Activated CD4-positive, alpha-beta T cell treated with anti-CD3 and anti-CD28 coated beads, Interleukin-2, amount 10 ng/mL, durations not matched to agents 7 days and 5 days (primary cell): ENCODE measurements at places on chromosomes 5 and 9.

DNA sequence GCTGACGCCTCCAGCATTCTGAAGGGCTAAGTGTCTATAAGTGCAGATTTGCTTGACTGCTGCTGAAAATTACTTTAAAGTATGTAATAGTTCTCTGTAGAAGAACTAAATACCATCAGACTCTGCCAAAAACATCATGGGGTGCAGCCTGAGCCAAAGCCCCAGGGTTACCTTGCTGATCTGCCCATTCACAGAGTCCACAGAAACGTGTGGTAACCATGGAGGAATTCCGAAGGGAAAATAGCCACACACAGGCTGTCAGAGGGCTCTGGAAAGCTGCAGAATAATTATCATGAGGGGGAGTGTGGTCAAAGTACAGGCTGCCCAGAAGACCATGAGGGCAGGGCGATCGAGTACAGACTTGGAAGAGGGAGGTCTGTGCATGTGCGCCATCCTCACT lies 36.4 kb downstream of the RETREG1 start:
- DNase-seq, result no peak

DNA sequence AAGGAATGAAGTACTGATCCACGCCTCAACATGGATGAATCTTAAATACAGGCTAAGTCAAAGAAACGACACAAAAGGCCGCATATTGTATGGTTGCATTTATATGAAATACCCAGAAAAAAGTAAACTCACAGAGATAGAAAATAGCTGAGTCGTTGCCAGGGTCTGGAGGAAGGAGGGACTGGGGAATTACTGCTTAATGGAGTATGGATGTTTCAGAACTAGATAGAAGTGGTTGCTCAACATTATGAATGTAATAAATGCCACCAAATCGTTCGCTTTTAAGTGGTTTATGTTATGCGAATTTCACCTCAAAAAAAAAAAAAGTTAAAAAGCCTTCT lies 784 bp upstream of the MSANTD3 start:
- no peak for DNase-seq

GRCh38 chr9:38107811-38108304 lies 38.8 kb upstream of the SHB start:
- DNase-seq, result no peak

- DNase-seq, result no peak
Observed at GRCh38 chr5:87746891-87747377, 334.2 kb upstream of the CCNH start.

DNA sequence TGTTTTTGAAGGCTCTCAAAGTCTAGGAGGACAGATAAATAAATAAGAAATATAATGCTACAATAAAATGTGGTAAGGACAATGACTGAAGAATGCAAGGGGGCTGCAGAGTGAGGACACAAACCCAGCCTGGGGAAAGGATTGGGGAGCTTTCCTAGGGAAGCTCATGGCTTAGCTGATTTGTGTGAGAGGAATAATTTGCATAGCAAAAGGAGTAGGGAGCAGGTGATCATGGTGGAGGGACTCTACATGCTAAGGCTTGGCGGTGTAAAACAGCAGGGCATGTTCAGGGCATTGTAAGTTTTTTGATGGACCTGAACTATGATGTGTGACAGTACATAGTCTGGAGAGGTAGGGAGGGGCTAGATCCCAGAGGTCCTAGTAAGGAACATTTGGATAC lies 49.5 kb upstream of the CLINT1 start:
- DNase-seq, result no peak

GRCh38 chr5:59745415-59745863 lies 148.1 kb downstream of the PDE4D start:
- no peak for DNase-seq

GRCh38 chr9:123997665-123998277 lies 13.8 kb upstream of the LHX2 start:
- no peak for DNase-seq

DNA sequence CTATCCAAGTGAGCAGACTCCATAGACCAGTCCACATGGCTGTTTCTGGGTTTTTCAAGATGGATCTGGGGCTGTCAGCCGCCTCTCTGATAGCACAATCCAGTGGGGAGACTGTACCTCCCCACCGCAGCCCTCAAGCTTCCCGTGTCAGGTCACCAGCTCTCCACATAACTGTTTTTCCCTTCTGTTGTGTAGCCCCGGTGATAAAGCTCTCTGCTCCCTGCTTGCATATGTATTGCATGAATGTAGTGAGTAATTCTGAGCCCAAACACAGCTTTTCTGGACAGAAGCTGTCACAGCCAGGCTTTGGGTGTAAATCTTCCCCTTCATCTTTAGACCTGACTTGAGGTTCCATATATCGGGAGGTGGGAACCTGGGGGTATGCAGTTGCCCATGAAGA lies 23.1 kb upstream of the CFAP157 start:
- no peak for DNase-seq

GRCh38 chr5:56861893-56862485 lies 46.6 kb downstream of the MAP3K1 start:
- no peak for DNase-seq
